ENCODE measurements at places on chromosomes 4 and X.

- DNase-seq = peak; percentile 75
These were observed 2.3 kb upstream of the ZCCHC4 start for GRCh38 chr4:25310066-25310802.

- DNase-seq = peak; percentile 32
These were observed 1244.5 kb downstream of the PCDH7 start for GRCh38 chr4:31964685-31965084.

GRCh38 chr4:150619042-150619441 lies 37.1 kb downstream of the MAB21L2 start:
- DNase-seq = no peak

GRCh38 chr4:148095346-148095923 lies 346.8 kb downstream of the NR3C2 start:
- no peak for DNase-seq

- no peak for DNase-seq
These were observed 214.2 kb upstream of the PCDH10 start for GRCh38 chr4:132934911-132935310.

DNA sequence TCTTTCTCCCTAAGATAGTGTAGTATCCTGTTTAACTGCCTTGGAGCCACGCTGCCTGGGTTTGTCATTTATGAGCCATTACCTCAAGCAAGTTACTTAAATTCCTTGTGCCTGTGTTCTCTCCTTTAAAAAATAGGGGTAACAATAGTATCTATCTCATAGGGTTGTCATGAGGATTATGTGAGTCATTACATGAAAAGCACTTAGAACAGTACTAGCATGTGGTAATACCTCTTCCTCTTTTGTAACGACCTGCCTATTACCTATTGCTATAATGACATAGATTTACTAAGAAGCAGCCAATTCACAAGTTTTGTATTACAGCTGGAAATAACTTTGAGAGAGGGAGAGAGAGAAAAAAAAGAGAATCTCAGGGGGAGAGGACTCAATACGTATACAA lies 834.7 kb downstream of the RAPGEF2 start:
- peak; percentile 27 for DNase-seq

- no peak for DNase-seq
These were observed 411.6 kb downstream of the STIM2 start for GRCh38 chr4:27272217-27272616.

GRCh38 chrX:53595266-53595810 lies 91.2 kb downstream of the HUWE1 start:
- DNase-seq = peak; percentile 69

DNA sequence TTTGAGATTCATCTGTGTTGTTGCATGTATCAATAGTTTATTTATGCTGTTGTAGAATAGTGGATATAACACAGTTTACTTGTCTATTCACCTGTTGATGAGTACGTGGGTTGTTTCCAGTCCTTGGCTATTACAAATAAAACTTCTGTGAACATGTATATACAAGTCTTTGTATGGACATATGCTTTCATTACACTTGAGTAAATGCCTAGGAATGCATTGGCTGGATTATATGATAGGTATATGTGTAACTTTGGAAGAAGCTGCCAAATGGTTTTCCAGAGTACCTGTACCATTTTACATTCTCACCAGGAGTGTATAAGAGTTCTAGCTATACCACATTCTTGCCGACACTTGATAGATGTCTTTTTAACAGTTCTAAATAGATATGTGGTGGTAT lies 16.5 kb downstream of the ART3 start:
- DNase-seq = no peak

- no peak for DNase-seq
These were observed 81.5 kb upstream of the PACRGL start for GRCh38 chr4:20618731-20619130.

DNA sequence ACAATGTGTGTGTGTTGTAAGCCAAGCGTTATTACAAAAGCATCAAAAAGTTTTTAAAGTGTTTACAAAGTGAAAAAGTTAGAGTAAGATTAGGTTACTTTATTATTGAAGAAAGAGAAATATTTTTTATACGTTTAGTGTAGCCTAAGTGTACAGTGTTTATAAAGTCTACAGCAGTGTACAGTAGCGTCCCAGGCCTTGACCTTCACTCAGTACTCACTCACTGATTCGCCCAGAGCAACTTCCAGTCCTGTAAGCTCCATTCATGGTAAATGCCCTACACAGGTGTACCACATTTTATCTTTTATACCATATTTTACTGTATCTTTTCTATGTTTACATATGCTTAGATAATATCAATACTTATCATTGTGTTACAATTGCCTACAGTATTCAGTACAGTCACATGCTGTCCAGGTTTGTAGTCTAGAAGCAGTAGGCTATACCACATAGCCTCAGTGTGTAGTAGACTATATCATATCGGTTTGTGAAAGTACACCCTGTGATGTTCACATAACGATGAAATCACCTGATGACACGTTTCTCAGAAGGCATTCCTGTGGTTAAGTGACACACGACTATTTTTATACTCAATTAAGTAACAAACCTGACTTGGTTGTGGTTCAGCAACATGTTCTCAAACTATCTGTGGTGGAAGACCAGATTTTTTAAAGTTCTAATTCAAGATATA lies 152.0 kb upstream of the EDNRA start:
- no peak for DNase-seq

DNA sequence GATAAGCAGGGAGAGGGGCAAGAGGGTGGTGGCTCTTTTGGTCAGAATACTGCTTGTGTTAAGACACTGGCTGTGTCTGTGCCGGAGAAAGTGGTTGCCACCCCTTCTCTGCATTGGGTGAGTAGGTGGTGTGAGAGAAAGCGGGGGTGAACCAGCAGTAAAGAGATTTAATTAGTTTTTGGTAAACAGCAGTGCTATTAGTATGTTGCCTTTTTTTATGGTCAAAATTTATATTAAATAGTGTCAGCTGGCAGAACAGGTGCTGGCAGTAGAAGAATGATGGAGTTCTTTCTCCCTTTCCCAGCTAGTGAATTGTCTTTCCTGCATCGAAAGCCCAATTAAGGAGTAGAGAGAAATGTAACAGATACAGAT lies 181.6 kb downstream of the LARP7 start:
- DNase-seq = no peak

GRCh38 chr4:166017804-166018203 lies 144.8 kb downstream of the TLL1 start:
- DNase-seq = no peak

- DNase-seq = peak; percentile 41
These were observed at the start of gene PRRG1 for GRCh38 chrX:37349221-37350033. Gene PRRG1, plus strand, starts transcription at chrX:37349364. Its CDS starts 56,886 bp downstream, at chrX:37406250.

GRCh38 chrX:139495324-139495723 lies 35.2 kb upstream of the F9 start:
- DNase-seq = no peak

DNA sequence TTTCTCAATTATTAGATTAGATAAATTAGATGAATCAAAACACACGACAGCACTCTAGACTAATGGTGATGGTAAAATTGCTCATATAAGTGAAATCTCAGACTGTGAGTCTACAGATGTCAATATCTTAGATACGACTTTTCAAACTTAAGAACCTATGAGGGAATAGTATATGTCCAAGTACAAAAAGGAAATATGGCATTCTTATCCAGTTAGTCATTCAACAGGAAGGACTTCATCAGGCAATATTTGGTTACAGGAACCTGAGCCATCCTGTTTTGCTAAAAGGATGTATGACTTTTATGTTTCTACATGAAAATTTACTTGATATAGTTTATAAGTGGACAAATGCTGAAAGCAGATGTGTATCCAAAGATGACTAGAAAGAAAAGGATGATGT lies 107.0 kb downstream of the CT47B1 start:
- DNase-seq = no peak

GRCh38 chr4:122562449-122562848 lies 58.4 kb downstream of the IL21 start:
- DNase-seq = no peak

DNA sequence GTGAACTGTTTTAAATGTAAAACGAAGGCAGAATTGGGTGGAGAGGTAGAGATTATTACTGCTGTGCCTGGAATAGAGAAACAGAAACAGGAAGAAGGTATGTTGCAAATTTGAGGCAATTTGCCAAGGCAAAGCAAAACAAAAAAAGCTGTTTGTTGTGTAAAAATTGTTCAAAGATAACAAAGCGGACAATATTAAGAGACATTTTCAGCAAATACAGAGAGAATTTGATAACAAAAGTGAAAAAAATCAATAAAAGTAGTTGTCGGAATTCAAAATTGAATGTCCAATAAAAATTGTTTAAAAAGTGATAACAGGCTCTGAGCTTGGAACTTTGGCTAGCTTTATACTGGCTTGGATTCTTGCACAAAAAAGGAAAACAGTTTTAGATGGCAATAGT lies 14.4 kb upstream of the SMS start:
- DNase-seq = peak; percentile 48

DNA sequence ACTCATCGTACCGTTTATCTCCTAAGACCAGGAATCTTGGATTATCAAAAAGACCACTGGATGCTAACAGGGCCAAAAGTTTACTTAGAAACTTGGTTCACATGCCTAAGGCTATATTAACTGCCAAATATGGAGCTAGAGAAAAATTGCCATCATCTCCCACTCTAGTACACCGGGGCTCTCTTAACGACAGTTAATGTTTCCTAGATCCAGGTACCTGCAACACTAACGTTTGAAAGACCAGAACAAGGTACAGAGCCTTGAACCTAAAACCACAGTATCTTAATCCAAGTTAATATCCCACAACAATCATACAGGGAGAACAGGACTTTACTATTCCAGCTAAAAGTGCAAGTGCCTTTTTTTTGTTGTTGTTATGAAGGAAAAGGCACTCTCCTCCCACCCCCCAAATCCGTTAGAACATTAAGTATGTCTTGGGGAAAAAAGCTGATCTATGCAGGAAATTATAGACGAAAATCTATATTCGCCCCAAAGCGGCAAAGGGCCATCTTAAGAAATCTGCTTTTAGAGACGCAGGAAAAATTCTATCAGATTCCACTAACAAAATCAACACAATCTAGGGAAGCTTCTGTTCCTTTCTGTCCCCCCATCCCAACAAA lies 1.3 kb downstream of the G3BP2 start:
- DNase-seq = no peak

DNA sequence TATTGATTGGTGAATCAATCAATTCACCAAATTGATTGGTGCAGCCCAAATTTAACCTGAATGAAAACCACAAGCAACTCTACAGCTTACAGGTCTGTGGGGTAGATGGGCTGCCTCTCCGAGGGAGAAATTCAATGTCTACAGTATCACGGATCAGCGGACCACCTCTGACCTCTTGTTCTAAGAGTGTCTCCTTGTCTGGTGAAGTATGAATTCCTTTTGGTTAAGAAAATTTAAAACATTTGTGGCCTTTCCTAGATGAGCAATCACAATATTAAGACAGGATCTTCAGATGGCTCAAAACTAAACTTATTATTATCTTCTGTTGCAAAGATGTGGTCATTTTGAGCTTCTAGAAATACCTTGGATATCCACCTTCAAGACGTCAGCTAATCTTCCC lies 153.3 kb downstream of the IL15 start:
- no peak for DNase-seq

DNA sequence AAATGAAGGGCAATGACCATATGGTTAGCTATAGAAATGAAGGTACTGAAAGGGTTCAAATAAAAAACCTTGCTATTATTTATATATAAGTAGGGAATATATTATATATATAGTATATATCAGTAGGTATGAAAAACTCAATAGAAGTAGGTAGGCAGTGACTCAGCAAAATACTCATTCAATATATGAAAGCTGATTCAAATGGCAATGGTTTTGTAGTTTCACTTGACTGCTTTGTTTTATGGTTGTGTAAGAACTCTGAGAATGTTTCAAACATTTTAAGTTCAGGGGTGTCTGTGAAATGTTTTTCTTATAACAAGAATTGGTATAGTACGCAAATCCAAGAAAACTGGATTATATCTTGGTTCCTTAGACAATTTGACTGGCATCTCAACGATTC lies 4.1 kb downstream of the ZNF280C start:
- DNase-seq = no peak

DNA sequence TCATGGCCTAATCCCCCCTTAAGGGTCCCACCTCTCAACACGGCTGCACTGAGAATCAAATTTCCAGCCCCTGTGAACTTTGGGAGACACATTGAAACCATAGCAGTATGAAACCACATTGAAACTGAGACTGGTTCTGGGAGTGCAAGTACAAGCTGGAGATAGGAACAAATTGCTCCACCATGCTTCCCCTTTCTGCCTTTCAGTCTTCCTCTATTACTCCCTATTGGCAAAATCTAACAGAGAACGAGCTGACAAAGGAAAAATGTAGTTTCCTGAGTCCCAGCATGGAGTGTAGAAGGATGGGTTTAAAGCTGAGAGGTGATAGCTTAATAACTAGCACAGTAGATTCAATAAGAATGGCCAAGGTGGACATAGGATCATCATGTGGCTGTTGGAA lies 161.7 kb upstream of the RPL34 start:
- DNase-seq = peak; percentile 80

- no peak for DNase-seq
These were observed 15.9 kb downstream of the GPR82 start for GRCh38 chrX:41739871-41740270.

DNA sequence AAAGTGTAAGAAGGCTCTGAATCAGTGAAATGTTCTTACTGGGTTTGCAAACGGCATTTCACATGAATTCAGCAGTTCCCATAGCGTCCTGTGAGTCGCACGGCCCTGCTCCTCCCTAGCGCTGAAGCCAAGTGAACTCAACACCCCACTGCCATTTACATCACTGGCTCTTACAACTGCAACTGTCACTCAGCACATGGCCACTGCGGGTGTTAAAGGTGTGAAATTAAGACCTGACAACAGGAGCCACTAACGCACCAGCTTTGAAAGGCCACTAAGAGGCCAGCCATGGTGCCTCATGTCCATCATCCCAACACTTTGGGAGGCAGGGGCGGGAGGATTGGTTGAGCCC lies 31.7 kb downstream of the RNF212 start:
- peak; percentile 48 for DNase-seq

DNA sequence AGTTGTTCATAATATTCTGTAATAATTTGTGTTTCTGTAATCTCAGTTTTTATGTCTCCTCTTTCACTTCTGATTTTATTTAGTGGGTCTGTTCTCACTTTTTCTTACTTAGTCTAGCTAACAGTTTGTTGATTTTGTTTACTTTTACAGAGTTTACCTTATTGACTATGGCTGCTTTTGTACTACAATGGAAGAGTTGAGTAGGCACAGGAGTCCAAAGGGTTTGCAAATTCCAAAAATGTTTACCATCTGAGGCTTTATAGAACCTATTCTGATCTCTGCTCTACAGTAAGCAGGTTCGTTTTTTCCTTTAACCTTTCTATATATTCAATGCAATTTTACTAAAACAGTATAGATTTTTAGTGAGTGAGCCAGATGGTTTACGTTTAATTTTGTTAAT lies 55.1 kb downstream of the UGT2B17 start:
- no peak for DNase-seq

DNA sequence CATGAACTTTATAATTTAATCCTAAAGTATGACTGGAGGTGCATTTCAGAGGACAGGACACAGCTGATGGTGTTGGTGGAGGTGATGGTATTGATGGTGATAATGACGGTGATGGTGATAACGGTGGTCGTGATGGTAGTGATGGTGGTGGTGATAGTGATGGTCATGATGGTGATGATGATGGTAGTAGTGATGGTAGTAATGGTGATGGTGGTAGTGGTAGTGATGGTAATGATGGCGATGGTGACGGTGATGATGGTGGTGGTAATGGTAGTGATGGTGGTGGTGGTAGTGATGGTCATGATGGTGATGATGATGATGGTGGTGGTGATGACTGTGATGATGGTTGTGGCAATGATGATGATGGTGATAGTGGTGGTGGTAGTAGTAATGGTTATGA lies 40.4 kb downstream of the SLC2A9 start:
- no peak for DNase-seq

- no peak for DNase-seq
These were observed 62.5 kb downstream of the CHRDL1 start for GRCh38 chrX:110733166-110733565.

Data from MV-4-11 (cell line).